ENCODE measurements at places on chromosomes 1 and 21.

GRCh38 chr21:24577301-24577700 is 1030.0 kb downstream of the MRPL39 start:
- no peak for DNase-seq

DNA sequence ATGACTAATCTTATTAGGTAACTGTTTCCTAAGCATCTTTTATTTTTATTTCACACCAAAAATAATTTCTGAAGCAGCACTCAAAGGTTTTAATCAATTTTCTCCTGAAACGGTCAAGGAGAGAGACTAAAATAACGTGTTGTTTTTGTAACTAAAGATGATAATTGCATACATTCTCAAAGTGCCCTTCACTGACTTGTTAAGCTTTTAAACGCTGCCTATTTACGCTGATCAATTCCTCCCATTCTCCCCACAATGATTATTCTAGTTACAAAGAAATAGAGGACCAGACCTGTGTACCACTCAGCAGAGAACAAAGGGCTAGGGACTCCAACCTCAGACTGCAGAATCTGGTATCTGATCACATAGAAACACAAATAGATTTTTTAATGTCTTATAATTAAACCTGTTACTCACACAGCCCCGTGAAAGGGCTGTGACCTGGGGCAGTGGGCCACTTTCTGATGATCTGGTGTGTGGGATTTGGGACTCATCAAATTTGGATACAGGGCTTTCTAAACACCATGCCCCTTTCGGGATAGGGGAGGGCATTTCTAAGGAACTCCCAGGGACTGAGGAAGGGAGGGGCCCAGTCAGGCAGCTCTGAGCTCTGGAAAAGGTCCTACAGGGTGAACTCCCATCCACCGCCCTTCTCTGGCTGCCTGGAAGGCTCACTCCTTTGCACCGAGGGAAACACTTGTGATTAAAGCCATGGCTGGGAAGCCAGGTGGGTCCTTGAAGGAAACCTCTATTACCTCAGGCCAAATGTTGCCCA is 65.2 kb downstream of the BCAR3 start:
- DNase-seq: no peak

- no peak for DNase-seq
These were observed 10.1 kb upstream of the TIAM1 start for GRCh38 chr21:31354122-31354521.

- DNase-seq: no peak
These were observed 2.7 kb upstream of the OR10J4 start for GRCh38 chr1:159429074-159429861.

GRCh38 chr1:231272880-231273279 is 31.9 kb downstream of the GNPAT start:
- DNase-seq: no peak

- DNase-seq: no peak
These were observed 56.0 kb downstream of the ADARB1 start for GRCh38 chr21:45130324-45130774.

DNA sequence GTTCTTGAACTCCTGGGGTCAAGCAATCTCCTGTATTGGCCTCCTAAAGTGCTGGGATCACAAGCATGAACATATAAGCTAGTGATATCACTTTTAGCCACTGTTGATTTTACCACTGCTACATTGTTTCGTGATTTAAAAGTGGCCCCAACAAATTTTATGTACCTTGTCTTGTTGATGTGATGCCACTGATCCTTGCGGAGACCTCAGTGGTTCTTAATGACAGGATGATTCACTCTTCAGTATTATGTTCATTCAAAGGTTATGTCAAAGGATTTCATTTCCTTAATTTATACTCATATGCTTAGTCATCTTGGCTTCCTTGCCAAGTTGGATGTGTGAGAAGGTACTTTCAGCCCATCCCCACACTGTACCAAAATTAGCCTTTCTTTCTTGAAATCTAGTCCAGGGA is 12.1 kb downstream of the PRKACB start:
- no peak for DNase-seq

DNA sequence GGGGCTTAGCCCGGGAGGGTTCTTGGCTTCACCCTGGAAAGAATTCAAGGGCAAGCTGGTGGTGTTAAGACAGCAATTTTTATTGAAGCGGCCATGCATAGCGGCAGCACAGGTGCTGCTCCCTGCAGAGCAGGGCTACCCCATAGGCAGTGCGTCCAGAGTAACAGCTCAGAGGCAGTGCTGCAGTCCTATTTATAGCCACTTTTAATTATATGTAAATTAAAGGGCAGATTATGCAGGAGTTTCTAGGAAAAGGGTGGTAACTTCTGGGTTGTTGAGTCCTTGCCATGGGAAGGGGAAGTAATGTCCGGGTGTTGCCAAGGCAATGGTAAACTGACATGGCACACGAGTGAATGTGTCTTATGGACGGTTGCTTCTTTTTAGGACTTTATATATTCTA is 57.0 kb downstream of the VPS26C start:
- no peak for DNase-seq

All from germinal center (tissue), 1 donor.